ENCODE measurements at places on chromosomes 4 and X.

GRCh38 chr4:67030636-67031035 is 514.7 kb downstream of the CENPC start:
- DNase-seq = no peak

- no peak for DNase-seq
Observed at GRCh38 chr4:158667651-158668198, 4.0 kb downstream of the C4orf46 start.

GRCh38 chr4:64497491-64497890 is 88.2 kb upstream of the TECRL start:
- no peak for DNase-seq

GRCh38 chr4:123676890-123677229 is 280.3 kb downstream of the SPRY1 start:
- no peak for DNase-seq

DNA sequence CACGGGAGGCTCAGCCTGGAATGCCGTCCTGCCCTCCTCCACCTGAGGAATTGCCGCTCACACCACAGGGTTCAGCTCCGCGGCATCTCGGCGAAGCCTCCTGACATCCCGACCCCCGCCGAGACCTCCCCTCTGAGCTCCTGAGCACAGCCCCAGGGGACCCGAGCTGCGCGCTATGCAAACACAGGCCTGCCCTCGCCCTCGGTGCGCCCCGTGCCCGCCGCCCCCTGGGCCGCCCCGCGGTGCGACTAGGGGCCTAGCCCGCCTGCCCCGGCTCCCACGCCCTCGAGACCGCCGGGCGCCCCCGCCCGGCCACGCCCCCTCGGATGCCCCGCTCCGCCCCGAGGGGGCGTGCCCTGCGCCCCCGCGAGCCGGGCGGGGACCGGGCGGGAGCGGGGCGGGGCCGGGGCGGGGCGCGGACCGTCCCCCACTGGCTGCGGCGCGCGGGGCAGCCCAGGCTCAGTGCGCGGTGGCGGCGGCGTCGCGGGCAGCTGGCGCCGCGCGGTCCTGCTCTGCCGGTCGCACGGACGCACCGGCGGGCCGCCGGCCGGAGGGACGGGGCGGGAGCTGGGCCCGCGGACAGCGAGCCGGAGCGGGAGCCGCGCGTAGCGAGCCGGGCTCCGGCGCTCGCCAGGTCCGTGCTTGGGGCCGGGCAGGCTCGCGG is at the start of gene FGFR3:
TSS of gene FGFR3 (plus strand) at position 462 of the 664 bp plus-strand sequence. CDS start 642 bp downstream, outside the sequence.
- DNase-seq = no peak

GRCh38 chr4:122007016-122007415 is 55.2 kb upstream of the TRPC3 start:
- no peak for DNase-seq

DNA sequence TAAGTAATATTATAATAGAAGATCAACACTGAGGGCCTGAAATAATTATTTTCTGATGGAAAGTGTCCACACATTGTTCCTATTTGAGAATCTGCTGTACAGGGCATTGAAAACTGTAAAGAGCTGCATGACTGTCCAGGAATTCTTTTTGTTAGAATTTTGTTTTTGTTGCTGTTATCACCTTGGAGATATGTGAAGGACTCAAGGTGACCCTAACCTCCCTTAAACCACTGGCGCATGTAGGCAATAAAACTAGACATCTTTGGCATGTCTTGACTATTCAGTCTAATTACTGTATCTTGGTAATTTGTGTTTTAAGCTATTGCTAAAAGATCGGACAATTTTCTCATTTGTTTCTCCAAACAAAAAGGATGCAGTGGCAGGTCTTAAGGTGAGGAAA is 55.5 kb upstream of the SMIM10 start:
- DNase-seq = no peak

- DNase-seq = no peak
Observed at GRCh38 chr4:58761563-58761962, 1651.4 kb upstream of the IGFBP7 start.

DNA sequence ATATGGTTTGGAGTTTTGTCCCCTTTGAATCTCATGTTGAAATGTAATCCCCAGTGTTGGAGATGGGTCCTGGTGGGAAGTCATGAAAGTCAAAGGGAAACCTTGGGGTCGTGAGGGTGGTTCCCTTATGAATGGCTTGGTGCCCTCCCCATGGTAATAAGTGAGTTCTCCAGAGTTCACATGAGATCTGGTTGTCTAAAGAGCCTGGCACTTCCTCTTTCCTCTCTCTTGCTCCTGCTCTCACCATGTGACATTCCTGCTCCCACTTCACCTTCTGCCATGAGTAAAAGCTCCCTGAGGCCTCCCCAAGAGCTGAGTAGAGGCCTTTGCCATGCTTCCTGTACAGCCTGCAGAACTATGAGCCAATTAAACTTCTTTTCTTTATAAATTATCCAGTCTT is 5.5 kb upstream of the IL15 start:
- DNase-seq = no peak

DNA sequence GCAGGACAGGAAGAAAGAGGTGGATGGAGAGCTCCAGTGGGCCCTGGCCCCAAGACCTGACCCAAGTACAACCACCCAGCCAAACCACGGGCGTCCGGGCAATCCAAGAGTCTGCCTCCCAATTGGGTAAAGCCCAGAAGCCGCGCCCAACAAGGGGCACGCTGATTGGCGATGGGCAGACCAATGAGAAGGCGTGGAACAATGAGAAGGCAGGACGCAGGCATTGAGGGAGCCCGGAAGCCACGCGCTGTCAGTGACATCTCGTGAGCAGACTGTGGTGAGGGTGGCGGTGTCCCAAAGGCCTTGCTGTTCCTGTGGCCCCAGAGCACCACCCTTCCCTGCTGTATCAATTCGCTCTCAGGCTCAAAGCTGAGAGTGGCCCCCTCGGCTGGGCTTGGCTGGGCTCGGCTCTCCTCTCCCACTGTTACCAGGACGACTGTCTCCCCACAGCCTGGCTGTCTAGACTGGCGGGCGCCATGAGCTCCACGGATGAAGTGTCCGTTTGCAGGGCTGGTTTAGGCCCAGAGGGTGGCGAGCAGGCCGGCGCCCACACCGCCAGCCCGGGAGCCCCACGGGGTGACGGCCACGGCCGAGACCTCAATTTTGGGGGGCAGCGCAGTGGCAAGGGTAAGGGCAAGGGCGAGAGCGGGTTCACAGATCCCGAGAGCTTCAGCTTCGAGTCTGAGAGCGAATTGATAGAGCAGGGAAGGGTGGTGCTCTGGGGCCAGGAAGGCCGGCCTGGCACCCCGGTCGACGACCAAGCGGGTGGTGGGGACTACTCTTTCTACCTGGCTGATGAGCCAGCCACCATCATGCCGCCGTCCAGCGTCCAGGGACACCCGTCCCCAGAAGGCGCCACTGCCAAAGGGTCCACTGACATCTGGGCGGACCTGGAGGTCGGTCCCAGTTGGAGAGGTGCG is at the start of gene LOC101059915:
TSS of gene LOC101059915 (plus strand) at position 219 of the 920 bp plus-strand sequence.
- DNase-seq = no peak

GRCh38 chr4:78710536-78710935 is 65.6 kb upstream of the BMP2K start:
- DNase-seq = no peak

DNA sequence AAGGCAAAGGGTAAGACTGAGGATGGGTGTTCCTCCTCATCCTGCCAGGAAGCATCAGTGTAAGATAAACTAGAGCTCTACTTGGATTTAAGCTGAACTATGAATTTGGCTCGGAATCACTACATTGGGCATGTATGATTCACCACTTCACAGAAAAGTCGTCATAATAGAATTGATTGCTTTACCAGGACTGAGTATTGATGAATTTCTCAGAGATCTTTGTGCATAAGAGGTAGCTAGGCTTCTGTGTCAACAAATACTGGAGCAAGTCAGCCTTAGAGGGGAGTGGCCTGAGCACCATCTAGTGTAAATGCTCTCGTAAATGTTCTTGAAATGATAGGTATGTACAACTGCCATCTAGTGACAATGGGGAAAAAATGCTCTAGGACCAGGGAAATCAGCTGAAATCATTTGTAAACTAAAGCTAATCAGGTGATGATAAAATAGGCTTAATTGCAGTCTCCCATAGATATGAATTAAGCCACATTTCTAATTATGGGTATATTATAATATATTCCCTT is 309.5 kb upstream of the FMR1 start:
- DNase-seq = no peak

DNA sequence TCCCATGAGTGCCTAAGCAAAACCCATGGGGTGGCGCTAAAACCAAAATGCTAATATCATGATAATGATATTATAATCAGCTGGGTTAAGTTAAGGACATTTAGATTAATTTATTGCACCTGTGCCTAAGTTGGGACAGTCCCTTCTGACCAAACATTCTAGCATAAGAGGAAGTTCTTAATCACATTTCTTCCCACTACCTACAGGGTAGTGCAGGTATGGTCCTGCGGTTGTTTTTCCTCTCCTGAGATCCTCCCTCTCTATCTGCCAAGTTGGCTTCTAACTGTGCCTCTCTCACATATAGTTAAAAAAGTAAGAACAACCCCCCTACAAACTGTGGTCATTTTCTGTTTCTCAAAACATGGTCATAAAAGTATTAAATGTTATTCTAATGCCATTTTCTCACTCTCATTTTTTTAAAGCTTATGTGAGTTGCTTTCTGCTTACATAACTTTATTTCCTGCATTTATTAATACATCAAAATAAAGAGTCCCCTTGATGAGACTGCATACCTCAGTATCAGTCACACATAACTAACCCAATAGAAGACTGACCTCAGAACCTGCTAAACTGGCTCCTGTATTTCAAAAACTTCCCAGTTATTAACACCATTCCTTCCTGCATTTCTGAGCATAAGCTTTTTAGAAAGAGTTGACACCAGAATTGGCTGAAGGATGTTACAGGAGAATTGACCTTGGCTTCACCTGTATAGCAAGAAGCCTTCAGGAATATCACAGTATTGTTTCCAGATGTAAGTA is 1332.5 kb downstream of the FSTL5 start:
- no peak for DNase-seq

- DNase-seq = no peak
Observed at GRCh38 chr4:8856835-8857621, 14.6 kb downstream of the HMX1 start.

DNA sequence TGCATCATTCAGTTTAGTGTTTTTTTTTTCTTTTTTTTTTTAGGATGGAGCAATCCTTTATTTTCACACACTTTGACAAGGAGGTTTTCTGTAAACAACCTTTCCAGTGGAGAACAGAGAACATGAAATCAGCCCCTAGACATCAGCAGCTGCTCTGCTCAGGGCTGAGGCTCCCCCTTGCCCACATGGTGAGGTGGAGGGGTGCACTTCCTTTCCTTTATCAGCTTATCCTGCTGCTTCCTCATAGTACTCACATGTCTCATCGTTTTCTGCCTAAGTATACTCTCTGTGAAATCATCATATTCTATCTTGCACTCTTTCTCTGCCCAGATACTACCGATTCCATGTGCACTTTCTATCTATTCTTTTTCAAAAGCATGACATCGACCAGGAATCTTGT is 47.6 kb upstream of the PRSS12 start:
- DNase-seq = no peak

- no peak for DNase-seq
Observed at GRCh38 chrX:127057891-127058619, 238.5 kb downstream of the PRR32 start.

GRCh38 chrX:39771089-39771488 is 326.7 kb downstream of the BCOR start:
- DNase-seq = no peak

- no peak for DNase-seq
Observed at GRCh38 chr4:113636438-113636818, 125.1 kb downstream of the CAMK2D start.

DNA sequence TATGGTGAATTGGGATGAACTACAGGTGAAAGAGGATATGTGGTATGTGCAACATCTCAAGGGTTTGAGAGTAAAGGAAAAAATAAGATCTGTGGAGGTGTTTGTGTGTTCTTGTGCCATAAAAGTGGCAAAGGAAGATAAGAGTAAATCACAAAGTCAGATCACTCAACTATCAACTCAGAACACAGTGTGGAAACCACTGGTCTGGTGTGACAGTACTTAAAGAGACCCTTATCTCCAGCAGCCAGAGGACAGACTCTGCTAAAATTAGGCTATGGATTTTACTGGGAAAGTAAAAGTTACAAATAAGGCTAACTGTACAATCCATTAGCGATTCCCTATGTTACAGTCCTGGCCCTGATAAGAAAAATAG is 54.0 kb upstream of the PRDM8 start:
- DNase-seq = no peak

DNA sequence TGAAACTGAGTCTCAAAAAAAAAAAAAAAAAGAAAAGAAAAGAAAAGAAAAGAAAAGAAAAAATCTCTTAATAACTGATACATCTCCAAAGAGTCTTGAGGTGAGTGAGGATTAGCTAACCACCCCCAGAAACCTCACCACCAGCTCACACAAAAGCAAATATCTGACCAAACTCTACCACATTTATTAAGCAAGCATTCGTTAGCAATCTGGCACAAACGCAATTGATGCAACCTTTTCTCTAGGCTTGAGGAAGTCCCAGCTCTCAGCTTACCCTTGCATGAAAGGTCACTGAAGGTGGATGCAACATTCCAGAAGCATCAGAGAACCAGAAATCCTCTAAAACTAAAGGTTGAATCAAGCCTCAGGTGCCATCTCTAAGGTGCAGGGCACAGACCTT is 231.9 kb upstream of the BCOR start:
- no peak for DNase-seq

DNA sequence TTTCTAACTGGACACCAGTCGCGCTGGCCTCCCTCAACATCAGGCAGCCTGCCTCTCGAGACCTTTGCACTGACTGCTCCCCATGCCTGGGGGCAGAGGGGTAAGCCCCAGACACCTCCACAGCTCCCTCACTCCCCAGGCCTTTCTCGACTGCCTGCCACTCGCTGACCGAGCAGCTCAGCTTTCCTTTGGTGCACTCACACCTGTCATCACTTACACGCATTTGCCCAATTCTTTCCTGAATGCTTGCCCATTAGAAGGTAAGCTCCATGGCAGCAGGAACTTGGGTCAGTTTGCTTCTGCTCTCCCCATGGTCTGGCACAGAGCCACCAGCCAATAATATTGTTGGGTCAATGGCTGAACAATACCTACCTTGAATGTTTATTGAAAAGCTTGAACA is 32.2 kb upstream of the PROM1 start:
- no peak for DNase-seq

Measured in stimulated activated CD8-positive, alpha-beta memory T cell treated with anti-CD3 and anti-CD28 coated beads, Interleukin-2, amount 100 ng/mL, for 1 hour (primary cell).